ENCODE measurements at places on chromosomes 7 and 10.

GRCh38 chr7:40800771-40801170 is 666.0 kb downstream of the SUGCT start:
- DNase-seq: no peak

GRCh38 chr7:14021069-14021468 is 31.6 kb upstream of the ETV1 start:
- no peak for DNase-seq

GRCh38 chr10:13439313-13440184 is 89.3 kb downstream of the BEND7 start:
- DNase-seq: no peak

DNA sequence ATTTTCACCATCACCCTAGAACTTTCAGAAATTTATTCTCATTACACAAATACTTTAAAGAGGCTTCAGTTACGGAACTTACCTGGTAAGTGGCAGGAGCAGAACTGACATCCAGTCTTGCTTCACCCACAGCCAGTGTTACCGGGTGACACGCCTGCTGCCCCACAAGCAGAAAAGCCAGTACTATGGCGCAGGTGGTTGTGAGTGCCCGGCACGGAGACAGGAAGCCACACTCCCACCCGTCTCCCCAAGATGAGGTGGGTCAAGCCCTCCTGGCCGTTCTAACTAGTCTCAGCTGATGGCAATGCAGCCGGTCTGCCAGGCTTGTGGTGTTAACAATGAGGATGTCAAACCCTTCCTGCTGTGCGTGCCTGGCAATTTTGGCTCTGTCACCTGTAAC is 86.9 kb downstream of the PROSER2 start:
- no peak for DNase-seq

DNA sequence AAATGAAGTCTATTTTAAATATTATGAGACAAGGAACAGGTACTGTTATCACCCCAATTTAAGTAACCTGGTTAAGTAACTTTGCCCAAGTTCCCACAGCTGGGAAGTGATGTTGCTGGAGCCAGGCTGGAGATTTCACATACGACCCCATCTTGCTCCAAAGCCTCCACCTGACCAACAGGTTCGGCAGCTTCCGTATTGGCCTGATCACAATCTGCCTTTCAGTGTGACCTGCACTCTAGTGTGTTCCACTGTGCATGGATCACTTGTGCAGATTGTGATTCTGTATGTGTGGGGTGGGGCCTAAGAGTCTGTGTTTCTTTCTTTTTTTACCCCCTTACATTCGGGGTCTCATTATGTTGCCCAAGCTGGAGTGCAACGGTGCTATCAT is 66.1 kb downstream of the PRTFDC1 start:
- no peak for DNase-seq

GRCh38 chr7:155333346-155334234 is 35.9 kb downstream of the INSIG1 start:
- DNase-seq: no peak

DNA sequence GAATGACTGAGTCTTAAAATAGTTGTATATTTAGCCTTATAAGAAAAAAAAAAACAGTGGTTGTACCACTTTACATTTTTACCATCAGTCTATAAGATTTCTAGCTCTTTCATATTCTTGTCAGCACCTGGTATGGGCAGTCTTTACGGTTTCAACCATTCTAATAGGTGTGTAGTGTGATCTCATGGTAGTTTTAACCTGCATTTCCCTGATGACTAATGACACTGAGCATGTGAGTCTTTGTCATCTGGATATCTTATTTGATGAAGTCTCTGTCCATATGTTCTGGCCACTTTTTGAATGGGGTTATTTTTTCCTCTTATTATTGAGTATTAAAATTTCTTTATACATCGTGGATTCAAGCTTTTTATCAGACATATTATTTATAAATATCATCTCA is 365.3 kb upstream of the IGFBP3 start:
- no peak for DNase-seq

DNA sequence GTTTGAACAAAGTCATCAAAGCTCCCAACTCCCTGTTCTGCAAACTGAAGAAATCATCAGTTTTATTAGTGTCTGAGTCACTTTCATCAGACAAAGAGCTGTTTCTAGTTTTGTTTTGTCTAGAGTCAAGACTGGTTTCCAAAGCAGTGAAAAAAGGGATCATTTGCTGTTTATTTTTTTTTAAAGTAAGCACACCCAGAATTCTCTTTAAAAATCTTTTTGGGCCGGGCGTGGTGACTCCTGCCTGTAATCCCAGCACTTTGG is 972.0 kb upstream of the CELF2 start:
- no peak for DNase-seq

GRCh38 chr10:118735294-118735693 is 19.5 kb downstream of the CACUL1 start:
- DNase-seq: no peak

DNA sequence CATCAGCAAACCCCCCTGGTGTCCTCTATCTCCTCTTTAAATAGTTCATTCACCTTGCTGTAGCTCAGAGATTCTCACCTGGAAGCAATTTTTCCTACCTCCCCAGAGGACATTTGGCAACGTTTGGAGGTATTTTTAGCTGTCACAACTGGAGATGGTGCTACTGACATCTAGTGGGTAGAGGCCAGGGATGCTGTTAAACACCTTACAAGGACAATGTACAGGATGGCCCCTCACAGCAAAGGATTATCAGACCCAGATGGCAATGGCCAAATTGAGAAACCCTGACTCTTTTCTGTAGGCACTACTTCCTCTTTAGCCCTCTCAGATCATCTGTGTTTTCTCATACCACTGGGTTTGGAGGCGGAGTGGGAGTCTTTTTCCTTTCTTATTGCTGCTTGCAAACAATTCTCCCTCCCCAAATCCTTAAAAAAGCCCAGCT is 13.2 kb upstream of the TRA2A start:
- no peak for DNase-seq

DNA sequence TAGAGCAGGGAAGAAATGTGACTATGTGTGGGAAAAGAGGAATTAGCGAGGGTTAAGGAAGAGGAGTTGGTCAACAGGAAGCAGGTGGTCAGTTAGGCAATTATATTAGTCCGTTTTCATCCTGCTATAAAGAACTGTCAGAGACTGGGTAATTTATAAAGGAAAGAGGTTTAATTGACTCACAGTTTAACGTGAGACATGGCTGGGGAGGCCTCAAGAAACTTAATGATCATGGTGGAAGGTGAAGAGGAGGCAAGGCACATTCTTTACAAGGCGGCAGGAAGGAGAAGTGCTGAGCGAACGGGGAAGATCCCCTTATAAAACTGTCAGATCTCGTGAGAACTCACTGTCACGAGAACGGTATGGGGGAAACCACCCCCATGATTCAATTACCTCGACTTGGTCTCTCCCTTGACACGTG is 35.0 kb downstream of the RAMP3 start:
- no peak for DNase-seq

DNA sequence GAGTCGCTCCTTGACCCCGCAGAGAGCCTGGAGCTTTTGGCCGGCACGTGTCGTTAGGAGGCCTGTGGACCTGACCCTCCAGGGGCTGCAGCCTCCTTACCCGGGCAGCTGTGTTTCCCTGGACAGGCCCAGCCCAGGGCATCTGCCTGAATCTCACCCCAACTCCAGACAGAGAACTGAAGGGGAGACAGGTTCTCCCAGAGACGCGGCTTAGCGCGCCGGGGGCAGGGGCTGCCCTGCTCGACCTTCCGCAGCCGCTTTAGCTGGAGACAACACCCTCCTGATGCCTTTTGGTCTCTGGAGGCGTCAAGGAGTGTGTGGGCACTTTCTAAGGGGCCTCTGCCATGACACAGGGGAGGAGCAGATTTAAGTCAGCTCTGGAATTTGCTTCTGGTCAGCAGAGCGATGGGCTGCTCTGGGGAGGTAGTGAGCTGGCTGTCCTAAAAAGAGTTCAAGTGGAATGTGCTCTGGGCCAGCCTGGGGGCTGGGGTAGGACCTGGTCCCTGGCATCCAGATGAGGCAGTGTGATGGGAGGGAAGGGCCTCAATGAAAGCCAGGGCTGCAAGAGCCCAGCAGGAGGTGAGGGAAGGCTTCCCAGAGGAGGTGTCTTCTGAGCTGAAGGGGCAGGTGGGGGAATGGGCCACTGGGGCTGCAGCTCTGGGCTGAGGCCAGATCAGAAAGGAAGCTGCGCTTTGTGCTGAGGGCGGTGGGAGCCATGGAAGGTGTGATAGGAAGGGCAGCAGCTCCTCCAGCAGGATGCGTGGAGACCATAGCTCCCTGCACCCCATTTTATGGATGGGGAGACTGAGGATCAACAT is 5.8 kb downstream of the GRIFIN start:
- no peak for DNase-seq

DNA sequence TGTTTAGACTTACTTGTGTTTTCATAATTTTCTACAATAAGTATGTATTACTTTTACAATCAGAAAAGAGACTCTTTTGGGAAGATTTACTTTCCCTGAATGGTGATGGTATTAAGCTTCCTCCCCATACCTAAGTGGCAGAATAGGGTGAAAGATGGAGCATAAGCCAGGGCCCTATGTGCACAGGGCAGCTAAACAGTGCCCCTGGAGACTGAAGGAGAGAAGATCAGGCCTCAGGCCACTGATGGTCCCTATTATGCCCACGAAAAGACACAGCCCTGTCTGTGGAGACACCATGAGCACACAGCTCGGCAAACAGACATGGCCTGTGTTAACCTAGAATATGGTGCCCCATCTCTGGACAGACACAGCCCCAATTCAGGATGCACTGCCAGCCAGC is 139.4 kb downstream of the OAT start:
- no peak for DNase-seq

GRCh38 chr10:6995341-6995740 is 415.3 kb upstream of the PRKCQ start:
- DNase-seq: no peak

DNA sequence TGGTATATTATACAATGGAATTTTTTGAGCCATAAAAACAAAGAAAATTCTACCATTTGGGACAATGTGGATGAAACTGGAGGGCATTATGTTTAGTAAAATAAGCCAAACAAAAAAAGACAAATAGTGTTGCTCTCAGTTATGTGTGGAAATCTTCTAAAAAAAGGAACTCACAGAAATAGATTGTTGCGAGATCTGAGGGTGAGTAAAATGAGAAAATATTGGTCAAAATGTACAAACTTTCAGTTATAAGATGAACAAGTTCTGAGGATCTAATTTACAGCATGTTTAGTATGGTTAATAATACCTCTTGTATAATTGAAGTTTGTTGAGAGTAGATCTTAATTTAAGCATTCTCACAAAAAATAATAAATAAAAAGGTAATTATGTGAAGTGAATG is 291.2 kb downstream of the KIF20B start:
- DNase-seq: no peak

DNA sequence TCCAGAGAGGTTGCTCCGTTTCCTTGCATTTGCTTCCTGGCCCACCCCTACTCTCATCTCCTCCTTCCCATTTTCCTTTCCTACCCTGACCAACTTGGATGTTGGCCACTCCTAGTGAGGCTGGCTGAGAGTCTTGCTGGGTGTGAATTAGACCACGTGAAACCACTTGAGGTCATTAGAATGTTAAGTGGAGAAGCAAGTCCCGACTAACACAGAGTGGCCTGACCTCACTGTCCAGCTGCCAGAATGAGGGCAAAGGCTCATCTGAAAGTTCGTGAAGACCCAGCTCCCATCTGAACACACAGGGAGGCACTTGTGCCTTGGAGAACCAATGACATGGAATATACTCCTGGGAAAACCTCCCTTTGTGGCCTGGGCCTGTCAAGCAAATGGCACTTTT is 80.8 kb downstream of the WDR11 start:
- no peak for DNase-seq

DNA sequence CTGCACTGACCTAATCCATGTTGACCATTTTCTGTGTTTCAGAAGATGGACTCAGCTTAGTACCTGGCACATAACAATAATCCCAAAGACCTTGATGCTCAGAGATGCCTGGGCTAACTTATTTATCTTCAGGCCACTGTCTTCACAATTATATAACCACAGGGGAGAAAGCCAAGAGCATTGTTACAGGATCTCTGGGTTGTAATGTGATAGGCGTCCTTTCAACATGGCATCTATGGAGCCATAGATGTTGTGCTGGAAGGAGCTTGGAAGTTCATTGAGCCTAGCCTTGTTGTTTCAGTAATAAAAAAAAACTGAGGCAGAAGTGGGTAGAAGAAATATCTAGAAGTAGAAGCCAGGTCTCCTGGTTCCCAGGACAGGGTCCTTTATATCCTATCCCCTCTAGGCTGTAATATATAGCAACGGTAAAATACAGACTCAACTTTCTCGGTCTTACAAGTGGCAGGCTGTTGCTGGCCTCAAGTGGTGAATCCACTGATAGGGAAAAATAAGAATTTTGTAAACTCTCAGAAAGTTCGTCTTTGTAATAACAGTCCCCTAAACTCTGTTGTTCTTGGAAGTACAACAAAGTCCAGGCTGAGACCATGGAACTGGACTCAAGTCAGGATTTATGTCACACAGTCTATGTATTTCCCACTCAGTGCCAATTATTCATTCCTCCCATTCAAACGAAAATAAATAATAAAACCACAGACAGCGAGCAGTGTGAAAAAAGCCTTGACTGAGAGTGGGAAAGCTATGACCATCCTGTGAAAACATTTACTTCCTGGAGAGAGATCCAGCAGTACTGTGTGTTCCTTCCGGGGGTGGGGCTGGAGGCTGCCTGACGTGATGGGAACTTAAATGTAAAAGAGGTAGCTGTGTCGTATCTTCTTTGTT is 277.6 kb downstream of the REEP3 start:
- no peak for DNase-seq

GRCh38 chr7:26447116-26447515 is 155.5 kb downstream of the SNX10 start:
- no peak for DNase-seq

- peak; percentile 25 for DNase-seq
Measured at GRCh38 chr10:104614245-104614831, 26.8 kb upstream of the SORCS3 start.

GRCh38 chr10:48497780-48498770 is 106.8 kb downstream of the ARHGAP22 start:
- no peak for DNase-seq

GRCh38 chr7:116998567-116999175 is 45.4 kb downstream of the ST7 start:
- no peak for DNase-seq

DNA sequence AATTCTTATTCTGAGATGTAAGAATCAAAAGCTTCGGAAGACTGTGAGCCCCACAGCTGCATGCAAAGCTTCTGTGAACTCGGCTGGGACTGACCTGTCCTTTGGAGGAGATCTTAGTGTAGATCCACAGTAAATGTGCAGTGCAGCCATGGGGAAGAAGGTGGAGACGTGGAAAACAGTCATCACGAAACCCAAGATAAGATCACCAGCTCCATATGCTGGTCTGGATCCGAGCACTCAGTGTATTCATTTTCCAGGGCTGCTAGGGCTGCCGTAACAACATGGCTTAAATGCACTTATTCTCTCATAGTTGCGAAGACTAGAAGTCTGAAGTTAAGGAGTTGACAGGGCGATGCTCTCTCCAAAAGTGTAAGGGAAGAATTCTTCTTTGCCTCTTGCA is 143.0 kb upstream of the TCF7L2 start:
- DNase-seq: no peak
